T-helper 1 cell (primary cell): ENCODE measurements at places on chromosomes 5 and 9.

DNA sequence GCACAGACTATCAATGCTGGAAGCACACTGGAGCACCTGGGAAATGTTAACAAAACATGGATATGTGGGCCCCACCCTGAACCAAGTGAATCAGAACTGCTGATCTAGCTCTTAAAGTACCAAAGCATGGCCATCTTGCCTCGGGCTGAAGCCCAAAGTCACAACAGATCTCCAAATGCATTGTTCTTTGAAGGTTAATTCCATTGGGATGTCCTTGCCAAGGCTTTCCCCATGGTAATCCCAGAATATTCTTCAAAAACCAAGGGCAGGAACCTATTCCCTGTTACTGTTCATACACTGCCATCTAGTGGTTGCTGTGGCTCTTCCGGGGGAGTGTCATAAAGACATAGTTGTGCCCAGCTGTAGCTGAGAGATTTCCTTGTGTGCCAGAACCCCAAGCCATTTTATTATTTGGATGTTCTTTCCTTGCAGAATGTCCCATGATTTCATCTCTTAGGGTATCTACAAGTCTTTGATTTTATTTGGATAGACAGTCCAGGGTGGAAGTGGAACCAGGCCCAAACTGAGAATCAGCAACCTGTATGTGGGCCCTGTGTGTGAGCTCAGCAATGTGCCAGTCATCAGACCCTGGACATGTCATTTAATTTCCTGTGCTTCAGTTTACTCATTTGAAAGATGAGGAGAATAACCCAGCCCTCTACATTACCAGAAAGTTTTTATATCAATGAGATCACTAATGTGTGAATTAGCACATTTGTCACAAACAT, 290.0 kb downstream of the ACTL7B start:
- DNase-seq = no peak

GRCh38 chr5:155125551-155126095, 112.1 kb downstream of the KIF4B start:
- DNase-seq = no peak

GRCh38 chr5:158531860-158532259, 567.9 kb downstream of the EBF1 start:
- DNase-seq = no peak

- DNase-seq = no peak
These were observed 889 bp downstream of the PDLIM4 start for GRCh38 chr5:132258102-132259068.

DNA sequence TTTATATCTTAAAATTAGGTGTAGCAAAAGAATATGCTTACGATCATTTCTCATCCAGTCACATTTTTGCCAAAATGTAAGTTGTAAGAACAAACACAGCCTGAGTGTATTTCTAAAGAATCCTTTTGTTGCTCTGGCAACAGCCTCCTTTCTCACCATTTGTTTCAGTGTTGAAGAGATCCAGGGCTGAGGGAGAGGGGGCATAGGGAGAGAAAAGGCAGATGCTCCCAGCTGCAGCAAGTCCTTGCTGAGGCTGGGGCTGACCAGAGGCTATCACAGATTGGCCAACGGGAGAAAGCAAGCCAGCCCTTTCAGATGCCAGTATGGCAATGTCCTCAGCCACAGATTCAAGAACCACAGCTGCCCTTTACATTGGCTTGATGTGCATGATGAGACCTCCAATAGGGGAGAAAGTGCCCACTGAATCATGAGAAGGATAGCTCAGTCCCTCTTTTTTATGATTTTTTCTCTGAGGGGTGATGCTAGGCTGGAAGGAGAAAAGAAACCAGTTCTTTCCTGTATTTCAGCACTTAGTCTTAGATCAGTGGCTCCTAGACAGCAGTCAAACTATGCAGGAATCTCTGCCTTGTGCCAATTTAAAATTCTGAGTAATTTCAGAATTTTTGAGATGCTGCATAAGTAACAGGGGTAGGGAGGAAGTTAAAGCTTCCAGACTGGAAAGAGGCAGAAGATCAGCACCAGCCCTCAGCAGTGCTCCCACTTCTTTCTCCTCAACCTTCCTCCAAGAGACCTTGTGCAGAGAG, 142.1 kb downstream of the LHFPL2 start:
- DNase-seq = no peak

GRCh38 chr9:89173072-89173471, 5.5 kb downstream of the SHC3 start:
- DNase-seq = no peak

- DNase-seq = no peak
These were observed 34.2 kb upstream of the GOLGA1 start for GRCh38 chr9:124975131-124975530.

- no peak for DNase-seq
These were observed 40.3 kb upstream of the CDKN2AIPNL start for GRCh38 chr5:134451936-134452505.

DNA sequence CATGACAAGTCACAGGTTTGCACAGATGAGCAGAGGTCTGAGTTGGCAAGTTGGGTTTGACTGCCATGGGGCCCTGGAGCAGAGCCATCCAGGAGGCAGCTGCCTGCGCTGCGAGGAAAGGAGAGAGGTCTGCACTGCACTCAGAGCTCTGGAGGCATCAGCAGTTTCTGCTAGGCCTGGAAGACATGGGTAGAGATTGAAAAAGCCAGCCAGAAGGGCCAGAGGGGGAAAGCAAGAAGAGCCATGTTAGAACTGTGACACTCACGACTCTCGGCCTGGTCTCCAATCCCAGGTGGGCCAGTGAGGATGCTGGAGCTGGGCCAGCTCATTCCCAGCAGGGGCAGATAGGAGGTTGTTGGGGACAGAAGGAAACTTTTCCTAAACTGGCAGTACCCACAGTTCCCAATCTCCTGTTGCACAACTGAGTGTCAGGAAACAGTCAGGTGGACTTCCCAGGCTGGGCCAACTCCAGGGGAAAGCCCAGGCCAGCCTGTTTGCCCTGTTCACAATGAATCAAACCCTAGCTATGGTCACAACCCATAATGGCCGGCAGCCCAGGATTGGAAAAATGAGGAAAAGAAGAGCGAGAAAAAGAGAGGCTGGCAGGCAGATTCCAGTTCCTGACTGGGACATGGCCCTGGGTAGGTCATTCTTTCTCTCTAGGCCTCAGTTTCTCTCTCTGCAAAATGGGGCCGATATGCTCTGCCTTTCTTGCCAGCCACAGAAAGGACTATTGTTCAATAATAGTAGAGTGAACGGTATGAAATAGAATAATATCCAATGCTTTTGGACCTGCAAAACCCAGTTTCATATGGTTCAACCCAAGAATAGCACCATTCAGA, 7.8 kb upstream of the ORM1 start:
- no peak for DNase-seq
